Activated CD8-positive, alpha-beta memory T cell treated with anti-CD3 and anti-CD28 coated beads for 1 hour (primary cell): ENCODE measurements at places on chromosomes 3 and 15.
A peak's percentile ranks its signal among the peaks of the same experiment; 100 is the strongest.

- DNase-seq, result no peak
Measured at GRCh38 chr3:155981669-155982068, 111.2 kb downstream of the GMPS start.

GRCh38 chr15:95324656-95325055 lies 1005.8 kb upstream of the NR2F2 start:
- no peak for DNase-seq

DNA sequence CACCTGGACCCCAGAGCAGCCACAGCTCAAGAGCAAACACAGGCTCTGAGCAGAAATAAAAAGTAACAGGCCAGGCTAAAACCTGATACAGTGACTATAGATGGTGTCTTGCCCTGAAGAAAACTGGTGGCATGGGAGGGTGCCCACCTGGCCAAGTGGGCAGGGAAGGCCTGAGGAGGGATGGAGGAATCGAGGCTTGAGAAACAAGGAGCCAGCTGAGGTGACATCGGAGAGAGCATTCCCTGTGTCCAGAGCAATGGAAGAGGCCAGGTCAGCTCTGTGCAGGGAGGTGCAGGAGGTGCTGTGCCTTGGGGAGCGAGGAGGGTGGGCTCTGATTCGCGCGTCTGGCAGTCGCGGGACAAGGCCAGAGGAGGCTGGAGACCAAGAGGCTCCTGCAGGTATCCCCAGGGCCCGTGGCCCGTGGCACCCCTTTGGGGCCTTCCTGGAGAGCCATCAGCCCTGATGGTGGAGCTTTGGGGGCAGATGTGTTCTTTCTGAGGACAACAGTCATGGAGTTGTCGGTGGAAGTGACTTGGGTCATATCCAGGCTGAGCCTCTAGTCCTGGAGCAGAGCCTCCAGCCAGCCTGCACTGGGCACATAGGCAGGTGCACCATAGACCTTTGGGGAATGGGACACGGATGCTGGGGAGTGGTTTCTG lies 56.1 kb downstream of the PLXNA1 start:
- no peak for DNase-seq

DNA sequence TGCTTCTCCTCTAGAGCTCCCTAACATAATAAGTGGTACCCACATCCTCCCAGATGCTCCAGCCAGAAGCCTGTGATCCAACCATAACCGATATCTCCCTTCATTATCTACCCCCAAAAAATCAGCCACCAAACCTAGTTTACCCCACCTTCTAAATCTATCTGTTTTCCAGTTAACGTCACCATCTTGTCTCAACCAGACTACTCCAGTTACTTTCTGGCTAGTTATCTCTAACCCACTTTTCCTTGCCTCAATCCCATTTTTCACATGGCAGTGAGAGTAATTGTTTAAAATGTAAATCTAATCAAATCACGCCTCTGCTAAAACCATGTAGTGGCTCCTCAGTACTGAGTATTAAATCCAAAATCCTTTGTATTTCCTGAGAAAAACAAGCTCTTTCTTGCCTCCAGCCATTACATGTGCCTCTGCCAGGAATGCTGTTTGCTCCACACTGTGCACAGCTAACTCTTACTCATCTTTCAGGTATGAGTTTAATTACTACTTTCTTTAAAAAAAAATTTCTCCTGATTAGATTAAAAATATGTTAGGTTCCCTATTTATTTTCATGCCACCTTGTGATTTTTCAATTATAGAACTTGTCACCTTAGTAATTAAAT lies 15.4 kb downstream of the CCDC54 start:
- DNase-seq, result no peak

DNA sequence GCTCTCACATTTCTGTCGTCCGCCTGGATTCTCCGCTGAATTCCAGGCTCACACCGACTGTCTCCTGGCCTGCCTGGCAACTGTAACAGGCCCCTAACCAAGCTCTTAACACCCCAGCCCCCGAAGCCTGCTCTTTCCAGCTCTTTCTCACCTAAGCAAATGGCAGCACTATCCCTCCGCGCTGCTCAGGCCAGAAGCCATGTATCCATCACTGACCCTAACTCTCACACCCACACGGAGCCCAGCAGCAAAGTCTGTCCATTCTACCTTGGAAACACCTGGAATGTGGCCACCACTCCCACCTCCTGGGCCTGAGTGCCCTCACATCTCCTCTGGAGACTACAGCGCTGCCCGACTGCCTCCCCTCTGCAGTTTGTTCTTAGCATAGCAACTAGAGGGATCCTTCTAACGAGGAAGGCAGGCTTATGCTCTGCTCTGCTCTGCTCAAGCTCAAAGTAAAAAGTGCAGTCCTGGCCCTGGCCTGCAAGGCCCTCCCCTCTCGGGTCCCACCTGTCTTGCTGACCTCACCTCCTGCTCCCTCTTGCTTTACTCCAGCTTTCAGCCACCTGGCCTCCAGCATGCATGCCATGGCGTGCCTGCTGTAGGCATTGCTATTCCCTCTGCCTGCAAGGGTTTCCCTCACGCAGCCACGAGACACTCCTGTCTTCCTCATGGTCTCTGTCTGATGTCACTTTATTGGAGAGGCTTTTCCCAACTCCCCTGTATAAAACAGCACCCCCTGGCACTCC lies 27.2 kb downstream of the FEM1B start:
- DNase-seq, result no peak

GRCh38 chr15:78396976-78397375 lies 41.0 kb upstream of the IREB2 start:
- no peak for DNase-seq

- no peak for DNase-seq
Measured at GRCh38 chr15:82585072-82585471, 44.8 kb upstream of the RPS17 start.

GRCh38 chr3:187648177-187648576 lies 22.0 kb downstream of the SST start:
- DNase-seq, result no peak

DNA sequence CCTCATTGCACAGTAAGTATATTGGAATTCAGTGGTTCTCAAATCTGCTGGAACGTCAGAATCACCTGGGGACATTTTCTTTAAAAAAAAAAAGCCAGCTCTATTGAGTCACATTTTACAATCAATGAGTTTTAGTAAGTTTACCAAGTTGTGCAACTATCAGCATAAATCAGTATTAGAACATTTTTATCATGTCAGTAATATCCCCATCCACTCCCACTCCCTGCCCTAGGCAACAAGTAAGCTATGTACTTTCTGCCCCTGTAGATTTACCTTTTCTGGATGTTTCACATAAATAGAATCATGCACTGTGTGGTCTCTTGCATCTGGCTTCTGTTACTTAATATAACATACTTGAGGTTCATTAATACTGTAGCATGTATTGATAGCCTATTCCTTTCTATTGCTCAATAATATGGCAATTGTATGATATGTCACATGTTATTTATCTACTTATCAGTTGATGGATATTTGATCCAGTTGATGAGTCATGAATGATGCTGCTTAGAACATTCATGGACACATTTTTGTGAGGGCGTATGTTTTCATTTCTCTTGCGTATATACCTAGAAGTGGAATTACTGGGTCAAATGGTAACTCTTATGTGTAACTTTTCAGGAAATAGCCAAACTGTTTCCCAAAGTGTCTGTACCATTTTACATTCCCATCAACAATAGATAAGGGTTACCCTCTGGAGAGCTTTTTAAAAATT lies 180.5 kb downstream of the THSD4 start:
- no peak for DNase-seq

- no peak for DNase-seq
Measured at GRCh38 chr15:38670128-38671005, 105.8 kb upstream of the RASGRP1 start.

GRCh38 chr15:45242289-45242688 lies 9.7 kb upstream of the SLC28A2 start:
- no peak for DNase-seq

DNA sequence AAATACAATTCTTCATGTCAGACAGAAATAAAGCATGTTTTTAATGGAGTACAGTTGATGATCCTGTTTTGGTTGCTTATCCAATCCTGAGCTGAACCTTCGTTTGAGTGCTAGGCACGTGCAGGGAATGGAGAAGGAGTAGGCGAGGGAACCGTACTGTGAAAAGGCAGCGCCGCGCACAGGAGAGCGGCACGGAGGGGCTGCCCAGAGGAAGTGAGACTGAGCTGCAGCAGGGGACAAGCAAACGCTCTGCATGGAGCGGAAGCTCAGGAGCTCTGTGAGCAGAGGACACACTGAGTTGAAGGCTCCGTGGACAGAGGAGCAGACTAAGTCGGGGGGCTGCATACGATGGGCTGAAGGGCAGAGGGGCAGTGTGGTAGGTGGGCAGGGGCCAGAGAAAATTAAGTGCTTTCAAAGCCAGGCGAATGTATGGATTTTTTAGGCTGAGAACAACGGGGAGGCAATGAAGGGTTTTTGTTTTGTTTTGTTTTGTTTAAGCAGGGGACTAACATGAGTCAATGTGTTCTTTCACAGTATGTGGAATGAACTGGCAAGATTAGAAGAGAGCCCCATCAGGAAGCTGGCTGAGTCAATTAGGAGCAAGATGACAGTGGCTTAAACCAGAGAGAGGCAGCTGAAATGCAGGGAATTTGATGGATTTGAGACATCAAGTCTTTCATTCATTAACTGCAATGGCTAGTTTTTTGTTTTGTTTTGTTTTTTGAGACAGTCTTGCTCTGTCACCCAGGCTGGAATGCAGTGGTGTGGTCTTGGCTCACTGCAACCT lies 23.8 kb upstream of the TM2D3 start:
- DNase-seq, result no peak

DNA sequence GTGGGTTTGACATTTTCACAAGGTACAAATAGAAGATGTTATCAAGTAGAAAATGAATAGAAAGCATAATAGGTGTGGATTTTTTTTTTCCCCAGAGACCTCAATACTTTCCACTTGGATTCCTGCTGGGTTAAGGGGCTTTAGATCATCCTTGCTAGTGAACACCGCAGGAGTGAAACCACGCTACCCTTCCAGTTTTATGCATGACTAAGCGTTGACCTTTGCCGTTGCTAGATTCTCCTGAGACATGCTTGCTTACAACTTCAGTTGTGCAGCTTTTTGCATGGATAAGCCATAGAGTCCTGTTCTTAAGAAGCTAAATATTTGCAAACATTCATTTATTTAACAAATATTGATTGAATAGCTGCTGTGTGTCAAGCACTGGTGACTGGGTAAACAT lies 299.7 kb upstream of the LMCD1 start:
- DNase-seq, result no peak

DNA sequence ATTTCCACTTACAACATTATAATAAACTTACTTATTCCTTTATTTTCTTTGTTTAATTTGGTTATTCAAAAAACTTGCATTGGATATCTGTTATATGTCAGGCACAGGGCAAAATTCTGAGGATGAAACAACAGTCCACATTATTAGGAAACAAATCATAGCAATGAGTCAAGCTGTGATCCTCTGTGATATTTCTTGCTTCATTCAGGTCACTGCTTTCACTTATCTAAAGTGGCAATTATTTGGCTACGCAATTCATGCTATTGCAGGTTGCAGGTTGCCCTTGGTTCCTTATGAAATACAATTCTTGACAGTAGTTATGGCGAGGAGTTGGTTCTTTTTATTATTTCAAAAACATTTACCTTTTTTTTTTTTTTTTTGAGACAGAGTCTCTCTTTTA lies 66.4 kb upstream of the CNTN6 start:
- no peak for DNase-seq

- DNase-seq, result peak; percentile 46
Measured at GRCh38 chr3:16842272-16843270, 42.2 kb upstream of the PLCL2 start.

DNA sequence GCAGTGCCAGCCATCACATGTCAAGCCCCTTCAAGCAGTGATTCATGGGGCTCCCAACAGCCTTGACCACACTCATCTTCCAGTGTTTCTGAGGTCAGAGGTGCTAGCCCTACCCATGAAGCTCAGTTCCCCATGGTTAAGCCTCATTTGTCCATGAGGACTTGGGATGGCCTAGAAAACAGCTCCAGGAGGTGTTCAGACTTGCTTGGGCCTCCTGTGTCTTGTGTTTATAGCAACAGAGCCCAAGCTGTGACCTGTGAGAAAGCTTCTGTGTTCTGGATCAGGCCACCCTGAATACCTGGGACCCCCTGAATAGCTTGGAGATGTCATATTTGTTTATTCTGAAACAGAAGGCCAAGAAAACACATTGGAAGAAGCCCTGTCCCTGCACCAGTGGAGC lies 36.7 kb downstream of the LARP6 start:
- DNase-seq, result no peak

DNA sequence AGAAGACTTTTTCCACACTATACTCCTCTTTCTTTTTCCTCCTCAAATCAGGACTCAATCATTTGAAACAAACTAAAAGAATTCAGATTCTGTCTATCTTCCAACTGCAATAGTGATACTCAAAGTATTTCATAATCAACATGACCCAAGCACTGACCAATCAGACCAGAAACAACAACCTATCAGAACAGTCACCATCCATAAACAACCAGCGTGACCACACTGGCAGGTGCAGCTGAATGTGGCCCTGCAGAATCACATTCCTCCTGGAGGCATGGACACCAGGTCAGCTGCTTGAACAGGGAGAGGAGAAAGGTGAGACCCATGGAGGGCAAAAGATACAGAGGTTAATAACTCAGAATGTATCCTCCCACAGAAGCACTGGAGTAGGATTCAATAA lies 13.3 kb downstream of the HRG start:
- DNase-seq, result no peak

- no peak for DNase-seq
Measured at GRCh38 chr3:16906682-16907081, 21.9 kb downstream of the PLCL2 start.

DNA sequence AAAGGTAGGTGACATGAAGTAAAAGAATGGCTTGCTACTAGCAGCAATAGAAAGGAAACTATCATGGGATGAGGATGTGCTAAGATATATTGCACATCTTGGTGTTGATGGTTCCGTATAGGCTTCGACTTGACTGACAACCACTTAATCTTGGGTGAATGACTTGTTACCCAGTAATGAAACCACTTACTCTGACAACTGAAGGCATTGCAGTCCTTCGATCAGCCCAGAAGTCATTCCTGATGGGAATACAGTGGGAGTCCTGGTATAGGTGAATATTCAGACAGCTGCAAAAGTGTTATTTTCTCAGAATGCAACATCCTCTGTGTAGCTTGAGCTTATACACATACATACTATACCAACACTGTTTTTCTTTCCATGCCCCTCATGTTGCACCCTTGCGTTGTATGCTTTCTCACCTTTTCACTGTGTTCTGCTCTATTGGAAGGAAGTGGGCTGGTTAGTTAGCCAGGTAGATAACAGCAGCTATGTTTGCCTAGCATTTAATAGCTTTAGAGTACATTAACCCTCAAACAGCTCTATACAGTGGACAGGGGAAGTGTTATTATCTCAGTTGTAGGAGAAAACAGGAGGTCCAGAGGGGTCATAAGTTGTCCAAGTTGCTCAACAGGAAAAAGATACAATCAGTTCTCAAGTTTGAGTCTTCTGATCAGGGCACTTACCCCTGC lies 376.5 kb downstream of the MFSD1 start:
- DNase-seq, result no peak
